ENCODE measurements at places on chromosomes 2 and 18.
A peak's percentile ranks its signal among the peaks of the same experiment; 100 is the strongest.

DNA sequence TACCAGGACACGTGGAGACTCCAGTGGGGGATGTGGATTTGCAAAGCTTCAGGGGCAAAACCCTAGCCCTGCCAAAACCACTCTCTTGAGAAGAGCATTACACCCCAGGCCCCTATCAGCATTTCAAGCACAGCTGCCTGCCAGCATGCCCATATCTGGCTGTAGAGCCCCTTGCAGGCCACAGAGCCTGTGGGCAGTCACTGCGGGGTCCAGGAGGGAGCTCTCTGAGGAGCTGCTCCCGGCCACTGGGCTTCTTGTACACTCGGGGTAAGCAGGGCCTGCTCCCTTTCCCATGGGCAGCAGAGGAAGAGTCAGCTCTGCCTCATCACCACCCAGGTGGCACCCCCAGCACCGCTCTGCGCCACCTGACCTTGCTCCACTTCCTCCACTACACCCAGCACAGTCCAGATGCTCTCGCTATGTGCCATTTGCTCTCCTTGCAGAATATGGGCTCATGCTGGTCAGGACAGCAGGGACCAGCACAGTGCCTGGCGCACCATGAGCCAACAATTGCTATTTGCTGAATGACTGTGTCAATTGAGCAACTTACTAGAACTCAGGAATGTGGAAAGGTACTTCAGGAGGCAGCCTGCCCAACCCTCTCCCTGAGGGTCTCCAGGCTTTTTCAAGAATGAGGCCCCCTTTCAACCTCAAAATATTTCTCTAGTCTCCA, 7.4 kb downstream of the CHST10 start:
- no peak for DNase-seq

- no peak for DNase-seq
These were observed 16.9 kb downstream of the IMPA2 start for GRCh38 chr18:11998193-11998592.

GRCh38 chr2:159140070-159140769, 146.3 kb downstream of the WDSUB1 start:
- DNase-seq: no peak

- DNase-seq: no peak
These were observed 203.8 kb upstream of the SH3BP4 start for GRCh38 chr2:234747833-234748559.

DNA sequence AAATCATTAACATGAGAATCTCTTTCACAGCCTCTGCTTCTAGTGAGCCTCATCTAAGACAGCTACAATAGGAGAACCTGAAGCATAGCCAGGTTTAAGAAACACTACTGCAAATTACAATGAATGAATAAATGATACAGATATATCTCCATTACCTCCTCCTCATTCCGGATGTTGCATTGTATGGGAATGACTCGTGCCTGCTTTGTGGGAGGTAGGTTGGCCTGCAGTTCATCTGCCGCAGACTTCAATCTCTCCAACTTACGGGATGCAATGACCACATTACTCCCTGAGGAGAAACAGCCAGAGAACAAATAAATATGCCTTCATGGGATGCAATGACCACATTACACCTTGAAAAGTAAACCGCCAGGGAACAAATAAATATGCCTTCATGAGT, 15.4 kb downstream of the PECR start:
- no peak for DNase-seq

- no peak for DNase-seq
These were observed 9.5 kb downstream of the INPP1 start for GRCh38 chr2:190352668-190353536.

- DNase-seq: no peak
These were observed 46.2 kb upstream of the TRIM43B start for GRCh38 chr2:95530734-95531133.

- DNase-seq: no peak
These were observed 43.0 kb downstream of the FTCDNL1 start for GRCh38 chr2:199807966-199808365.

GRCh38 chr2:144595279-144595678, 75.4 kb upstream of the ZEB2 start:
- DNase-seq: no peak

DNA sequence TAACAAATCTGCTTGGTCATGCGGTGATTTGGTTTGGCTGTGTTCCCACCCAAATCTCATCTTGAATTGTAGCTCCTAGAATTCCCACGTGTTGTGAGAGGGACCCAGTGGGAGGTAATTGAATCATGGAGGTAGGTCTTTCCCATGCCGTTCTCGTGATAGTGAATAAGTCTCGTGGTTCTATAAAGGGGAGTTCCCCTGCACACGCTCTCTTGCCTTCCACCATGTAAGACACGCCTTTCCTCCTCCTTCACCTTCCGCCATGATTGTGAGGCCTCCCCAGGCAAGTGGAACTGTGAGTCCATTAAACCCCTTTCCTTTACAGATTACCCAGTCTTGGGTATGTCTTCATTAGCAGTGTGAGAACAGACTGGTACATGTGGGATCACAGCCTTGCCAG, 36.7 kb downstream of the TRABD2A start:
- no peak for DNase-seq

DNA sequence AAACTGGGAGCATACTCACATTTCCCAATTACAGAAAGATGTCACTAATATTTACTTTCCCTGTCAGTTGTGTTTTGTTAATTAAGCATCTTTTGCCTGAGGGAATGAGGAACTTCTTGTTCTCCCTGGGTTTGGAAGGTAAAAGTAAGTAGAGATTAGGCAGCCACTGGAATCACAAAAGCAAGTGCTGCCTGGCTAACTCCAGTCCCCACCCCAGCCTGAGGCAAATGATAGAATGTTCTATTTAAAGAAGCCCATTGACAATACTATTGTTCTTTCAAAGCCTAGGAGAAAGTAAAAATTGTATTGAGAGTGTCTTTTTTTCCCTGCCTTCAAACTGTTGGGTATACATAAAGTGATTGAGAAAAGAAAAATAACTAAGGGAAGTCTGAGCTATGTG, 93.8 kb downstream of the MBD2 start:
- DNase-seq: no peak

DNA sequence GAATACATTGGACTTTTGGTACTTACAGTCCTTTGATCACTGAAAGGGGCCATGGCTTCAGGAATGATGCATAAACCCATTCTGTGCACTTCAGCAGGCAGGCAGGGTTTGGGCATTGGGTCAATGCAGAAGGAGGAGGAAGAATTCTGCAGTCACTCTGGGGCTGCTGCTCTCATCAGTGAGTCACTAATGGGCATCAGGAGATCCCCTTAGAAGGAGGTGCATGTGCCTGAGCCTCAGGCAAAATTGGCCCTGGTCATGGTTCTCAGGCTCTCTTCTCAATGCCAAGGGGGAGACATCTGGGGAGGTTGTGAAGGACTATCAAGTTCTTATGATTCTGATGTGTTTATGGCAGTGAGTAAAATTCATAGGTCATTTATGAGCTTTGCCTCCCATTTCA, 52.0 kb upstream of the TNP1 start:
- DNase-seq: no peak

DNA sequence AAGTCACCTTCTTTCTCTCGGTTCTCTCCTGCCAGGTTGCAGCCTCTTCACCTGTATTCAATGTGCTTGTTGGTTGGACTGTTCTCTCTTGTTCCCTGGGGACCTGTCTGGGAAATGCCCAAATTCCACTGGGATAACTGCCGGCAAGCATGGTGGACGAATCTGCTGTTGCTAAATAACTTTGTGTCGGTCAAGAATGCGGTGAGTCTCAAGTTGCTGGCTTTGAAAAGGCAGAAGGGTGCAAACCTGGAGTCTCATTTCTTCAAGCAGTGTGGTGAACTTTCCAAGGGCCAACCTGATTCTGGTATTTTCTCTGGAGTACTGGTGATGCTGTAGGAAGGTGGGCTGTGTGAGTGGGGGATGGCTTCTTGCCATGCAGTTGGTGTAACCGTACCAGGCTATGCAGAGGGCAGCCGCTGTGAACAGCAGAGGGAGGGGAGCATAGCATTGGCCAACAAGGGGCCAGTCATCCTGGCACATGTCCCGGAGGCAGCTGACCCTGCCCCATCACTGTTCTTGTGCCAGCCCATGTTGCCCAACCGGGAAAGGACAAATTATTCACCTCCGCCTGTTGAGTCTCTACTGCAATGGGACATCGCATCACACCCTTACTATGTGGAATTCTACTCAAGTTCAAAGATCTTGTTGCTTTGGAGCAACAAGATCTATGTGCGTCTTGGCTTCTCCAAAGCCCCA, 88.1 kb upstream of the SEC11C start:
- DNase-seq: no peak

DNA sequence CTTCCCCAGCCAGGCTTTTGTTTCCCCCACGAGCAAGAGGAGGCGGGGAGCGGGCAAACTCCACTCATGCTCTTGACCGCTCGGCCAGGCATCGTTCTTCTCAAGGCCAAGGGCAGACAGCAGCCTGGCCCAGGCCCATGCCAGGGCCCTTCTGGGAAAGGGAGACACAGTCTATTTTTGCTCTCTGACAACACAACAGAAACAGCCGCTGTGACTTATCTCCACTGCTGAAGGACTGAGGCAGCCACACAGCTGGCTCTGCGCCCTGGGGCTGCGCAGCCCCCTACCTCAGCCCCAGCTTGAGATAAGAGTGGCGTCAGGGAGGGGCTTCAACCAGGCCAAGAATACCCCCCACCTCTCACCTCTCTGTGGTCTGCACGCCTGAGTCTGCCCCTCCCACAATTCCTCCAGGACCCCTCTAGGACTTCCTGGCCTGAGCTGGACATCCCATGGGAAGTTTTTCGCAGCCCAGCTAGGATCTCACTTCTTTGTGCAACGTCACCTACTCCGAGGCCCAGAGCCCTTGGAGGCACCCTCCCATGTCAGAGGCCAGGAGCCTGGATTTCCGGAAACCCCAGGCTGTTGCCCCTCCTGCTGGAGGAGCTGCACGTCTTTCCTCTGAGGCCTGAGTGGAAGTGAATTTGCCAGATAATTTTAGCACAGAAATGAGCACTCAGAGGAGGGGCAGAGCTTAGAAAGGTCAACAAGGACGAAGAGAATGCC, 118.9 kb upstream of the OTOS start:
- peak; percentile 89 for DNase-seq

DNA sequence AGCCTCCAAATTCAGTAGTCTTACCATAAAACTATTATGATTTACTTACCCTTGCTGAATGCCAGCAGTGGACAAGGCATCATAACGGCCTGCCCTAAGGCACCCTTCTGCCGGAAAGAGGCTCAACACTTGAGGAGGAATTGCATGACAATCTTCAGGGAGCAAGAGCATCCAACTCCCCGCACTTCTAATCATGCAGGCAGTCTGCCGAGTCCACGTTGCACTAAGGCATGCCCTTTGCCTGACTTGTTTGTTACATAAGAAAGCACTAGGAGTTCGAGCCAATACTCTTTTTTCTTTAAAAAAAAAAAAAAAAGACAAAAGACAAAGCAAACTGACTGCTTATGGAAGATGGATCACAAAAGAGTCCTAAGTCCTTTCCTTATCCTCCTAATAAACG, 17.9 kb upstream of the SPTBN1 start:
- DNase-seq: peak; percentile 83

- no peak for DNase-seq
These were observed 95.1 kb upstream of the GPC1 start for GRCh38 chr2:240340361-240340761.
